ENCODE measurements at places on chromosomes 16 and 17.

- DNase-seq, result no peak
These were observed 11.5 kb upstream of the ATP6V0C start for GRCh38 chr16:2501946-2502895.

DNA sequence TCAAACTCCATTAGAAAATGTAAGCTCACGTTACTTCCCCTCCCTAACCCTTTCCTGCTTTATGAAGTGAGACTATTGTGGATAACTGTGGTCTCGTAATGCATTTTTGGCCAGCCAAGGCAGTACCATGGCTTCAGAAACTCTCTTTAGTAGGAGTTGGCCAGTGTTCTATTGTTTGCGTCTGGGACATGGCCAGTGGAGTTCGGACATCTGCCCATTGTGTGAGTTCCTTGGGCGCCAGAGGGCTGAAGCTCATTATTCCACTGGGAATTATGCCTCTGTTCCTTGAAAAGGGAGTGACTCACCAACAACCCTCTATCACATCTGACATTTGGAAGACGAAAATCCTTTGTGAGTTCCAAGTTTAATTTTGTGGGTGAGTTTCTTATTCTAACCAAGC lies 319.5 kb upstream of the SOX9 start:
- DNase-seq, result no peak

DNA sequence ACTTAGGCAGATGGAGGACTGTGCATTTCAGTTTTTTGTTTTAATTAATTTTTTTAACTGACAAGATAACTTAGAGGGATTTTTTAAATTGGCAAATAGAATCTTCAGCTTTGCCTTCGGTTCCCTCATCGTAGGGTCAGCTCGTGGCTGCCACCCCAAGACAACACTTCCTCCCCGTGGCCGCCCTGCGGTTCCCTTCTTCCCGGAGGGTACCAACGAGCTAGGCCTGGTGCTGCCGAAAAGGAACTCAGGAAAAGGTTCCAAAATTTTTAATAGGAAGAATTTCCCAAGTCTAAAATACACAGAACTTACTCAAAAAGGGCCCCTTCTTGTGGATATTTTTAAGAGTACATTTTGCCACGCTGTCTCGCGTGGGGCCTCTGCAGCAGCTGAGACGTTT lies 210.4 kb upstream of the CHMP6 start:
- DNase-seq, result no peak

DNA sequence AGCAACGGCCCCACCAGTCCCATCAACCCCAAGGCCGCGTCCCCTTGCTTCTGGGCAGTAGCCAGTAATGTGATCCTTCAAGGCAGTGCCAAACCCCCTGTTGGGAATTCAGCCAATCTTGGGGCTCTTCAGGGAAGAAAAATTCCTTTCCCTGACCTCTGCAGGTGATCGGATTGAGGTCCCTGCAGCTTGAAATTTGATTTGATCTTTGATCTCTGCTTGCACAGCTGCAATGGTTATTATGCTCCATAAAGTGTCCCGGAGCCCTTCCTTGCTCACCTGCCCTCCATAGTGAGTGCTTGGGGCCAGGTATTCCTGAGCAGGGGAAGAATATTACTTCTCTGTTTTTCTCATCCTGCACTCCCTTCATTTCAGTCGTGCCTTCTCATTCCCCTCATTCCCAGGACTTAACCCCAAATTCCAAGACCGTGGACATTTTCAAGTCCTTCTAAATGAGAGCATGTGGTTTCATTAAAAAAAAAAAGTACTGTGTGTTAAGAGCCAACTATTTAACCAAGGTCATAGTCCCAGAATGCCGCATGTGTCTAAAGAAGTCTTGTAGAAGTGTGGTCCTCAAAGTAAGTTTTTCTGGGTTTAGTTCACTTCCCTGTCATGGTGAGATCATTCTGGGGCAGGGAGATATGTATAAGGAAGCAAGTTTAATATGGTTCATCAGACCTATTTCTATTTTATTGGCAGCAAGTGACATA lies 56.3 kb downstream of the SOX9 start:
- DNase-seq, result no peak

- no peak for DNase-seq
These were observed 70.2 kb upstream of the GNAO1 start for GRCh38 chr16:56121156-56121500.

GRCh38 chr16:4060823-4061222 lies 55.4 kb downstream of the ADCY9 start:
- DNase-seq, result no peak

GRCh38 chr17:44280392-44280937 lies 12.5 kb upstream of the SLC4A1 start:
- no peak for DNase-seq

GRCh38 chr17:45752246-45752645 lies 31.9 kb upstream of the CRHR1 start:
- no peak for DNase-seq

DNA sequence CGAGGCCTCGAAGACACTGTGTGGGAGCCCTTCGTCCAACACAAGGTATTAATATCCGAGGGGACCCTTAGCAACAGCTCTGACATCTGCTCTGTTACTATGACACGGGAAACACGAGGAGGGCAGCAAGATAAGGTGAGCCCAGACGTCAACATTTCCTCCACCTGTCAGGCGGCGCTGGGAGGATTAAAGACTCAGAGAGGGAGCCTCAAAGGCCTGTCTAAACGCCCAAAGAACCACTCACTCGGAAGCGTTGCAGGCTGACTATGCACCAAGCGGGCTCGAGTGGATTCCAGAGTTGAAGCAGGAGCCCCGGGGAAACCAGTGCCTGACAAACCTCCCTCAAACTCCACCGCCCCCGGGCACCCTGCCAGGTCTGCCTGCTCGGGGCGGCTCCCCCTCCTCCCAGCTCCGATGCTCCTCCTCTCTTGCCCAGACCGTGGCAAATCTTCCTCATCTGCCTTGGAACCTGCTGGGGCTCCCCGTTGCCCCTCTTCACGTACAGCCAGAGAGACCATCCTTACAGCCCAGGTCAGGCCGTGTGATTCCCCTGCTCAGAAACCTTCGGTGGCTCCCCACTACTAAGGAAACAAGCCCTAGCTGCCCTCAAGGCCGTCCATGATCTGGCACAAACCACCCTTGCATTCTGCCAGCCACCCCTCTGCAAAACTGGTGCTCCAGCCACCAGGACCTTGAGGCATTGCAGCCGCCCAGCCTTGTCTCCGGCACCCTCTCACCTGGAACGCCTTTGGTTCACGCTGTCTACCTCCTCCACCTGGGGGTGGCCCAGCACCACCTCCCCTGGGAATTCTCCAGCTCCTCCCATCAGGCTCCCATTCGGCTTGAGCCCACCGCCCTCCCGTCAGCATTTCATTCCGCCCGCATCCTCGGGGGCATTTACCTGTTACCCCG lies 16.2 kb downstream of the RPH3AL start:
- peak; percentile 82 for DNase-seq

- no peak for DNase-seq
These were observed 558.9 kb upstream of the HSBP1 start for GRCh38 chr16:83248735-83249463.

GRCh38 chr17:35545150-35545549 lies 7.7 kb upstream of the SLFN12L start:
- no peak for DNase-seq

- no peak for DNase-seq
These were observed 35.4 kb downstream of the ADAM11 start for GRCh38 chr17:44793885-44794842.

- DNase-seq, result peak; percentile 69
These were observed 3.2 kb upstream of the SNN start for GRCh38 chr16:11665071-11665491.

GRCh38 chr17:81991684-81992305 lies 14.4 kb downstream of the ASPSCR1 start:
- DNase-seq, result no peak

Measured in NCI-H1417 (cell line).